ENCODE measurements at places on chromosomes 2 and 18.

GRCh38 chr2:160630801-160631590 is 137.4 kb upstream of the RBMS1 start:
- DNase-seq, result no peak

DNA sequence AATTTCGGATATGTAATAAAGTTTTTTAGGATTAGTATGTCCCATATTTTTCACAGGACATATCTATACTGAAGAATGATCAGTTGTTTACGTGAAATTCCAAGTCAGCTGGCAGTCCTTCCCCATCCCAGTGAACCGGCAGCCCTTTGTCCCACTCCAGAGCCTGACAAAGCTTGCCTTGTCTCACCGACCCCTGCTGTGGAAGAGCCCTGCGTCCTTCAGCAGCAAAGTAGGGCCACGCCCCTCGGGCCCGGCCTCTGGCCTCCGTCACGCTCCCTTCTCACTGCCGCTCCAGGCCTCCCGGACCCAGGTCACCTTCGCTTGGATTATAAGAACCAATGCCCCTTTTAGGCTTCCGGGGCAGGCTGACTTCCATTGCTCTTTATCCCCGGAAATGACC is 89.8 kb upstream of the TGIF1 start:
- no peak for DNase-seq

DNA sequence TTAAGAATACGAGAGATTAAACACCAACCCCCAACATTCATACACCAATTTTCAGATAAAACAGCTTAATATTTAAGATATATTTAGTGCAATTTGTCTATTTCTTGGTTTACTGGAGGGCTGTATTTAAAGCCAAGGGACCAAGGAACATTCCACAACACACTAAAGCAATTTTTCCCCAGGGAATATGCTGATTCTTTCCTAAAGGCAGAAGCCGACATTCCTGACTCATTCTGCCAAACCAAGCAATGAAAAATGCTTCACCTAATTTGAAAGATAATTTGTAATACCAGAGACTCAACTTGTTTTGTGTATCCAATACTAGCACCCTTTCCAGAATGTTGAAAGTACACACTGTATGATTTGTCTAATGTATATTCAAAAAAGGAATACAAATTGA is 1267.6 kb upstream of the PIK3C3 start:
- DNase-seq, result no peak

DNA sequence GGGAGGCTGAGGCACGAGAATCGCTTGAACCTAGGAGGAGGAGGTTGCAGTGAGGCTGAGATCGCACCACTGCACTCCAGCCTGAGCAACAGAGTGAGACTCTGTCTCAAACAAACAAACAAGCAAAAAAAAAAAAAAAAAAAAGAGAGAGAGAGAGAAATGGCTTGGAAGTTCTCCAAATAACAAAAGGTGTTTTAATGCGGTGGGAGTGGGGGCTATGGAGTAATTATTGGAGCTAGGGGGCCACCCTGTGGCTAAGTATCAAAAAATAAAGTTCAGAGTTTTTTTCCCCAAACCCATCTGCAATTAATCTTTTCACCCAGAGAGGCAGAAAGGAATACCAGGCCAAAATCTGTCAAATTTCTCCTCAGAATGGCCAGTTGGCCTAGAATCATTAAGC is 23.0 kb upstream of the CEP68 start:
- DNase-seq, result no peak

GRCh38 chr2:127591221-127591923 is 54.6 kb upstream of the GPR17 start:
- peak; percentile 17 for DNase-seq

DNA sequence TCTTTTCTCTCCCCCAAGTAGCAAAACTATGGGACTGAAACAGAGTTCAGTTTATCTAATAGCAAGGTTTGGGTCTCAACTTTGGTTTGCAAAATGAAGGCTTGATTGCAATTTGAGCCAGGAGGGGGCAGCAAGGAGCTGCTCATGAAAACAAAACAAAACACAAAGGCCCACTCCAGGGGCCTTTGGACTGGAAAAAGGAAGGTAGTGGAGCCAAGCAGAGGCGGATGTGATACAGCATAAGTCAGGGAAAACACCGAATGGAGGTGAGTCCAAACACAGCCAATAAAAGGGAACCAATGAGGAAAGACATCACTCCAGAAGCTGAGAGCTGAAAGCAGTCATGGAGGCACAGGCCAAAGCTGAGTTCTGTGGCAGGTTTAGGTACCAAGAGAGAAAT is 799.7 kb upstream of the ACVR2A start:
- peak; percentile 2 for DNase-seq

DNA sequence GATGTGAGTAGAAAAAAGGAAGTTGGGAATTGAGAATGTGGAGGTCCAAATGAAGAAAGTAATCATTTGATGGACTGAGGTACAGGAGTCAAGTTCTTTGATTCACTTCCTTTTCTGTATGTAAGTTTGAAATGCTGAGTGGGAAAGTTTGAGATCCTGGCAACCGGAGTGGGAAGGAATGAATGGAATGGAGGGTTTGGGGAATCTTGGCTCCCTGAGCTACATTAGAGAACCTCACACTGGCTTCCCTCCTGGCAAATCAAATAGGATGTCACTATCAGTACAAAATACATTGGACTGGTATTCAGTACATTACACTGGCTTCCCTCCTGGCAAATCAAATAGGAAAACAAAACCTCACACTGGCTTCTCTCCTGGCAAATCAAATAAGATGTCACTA is 9.8 kb upstream of the RNF138 start:
- DNase-seq, result no peak

DNA sequence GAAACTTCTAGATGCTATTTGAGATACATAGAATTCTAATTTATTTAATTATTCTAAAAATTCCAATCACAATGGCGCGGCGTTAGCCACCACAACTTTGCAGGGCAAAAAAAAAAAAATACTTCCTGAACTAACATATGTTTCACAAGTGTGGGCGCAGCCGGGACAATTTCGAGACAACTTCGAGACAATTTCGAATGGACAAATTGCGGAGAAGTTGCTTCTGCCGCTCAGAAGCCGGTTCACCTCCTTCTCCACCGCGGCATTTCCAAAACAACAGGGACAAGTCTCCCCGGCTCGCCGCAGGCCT is 842 bp downstream of the PAX3 start:
- no peak for DNase-seq

GRCh38 chr2:102619414-102620319 is at the start of gene SLC9A2:
SLC9A2 (plus strand) TSS chr2:102619553; CDS start chr2:102619849, 296 bp downstream.
- DNase-seq, result no peak

DNA sequence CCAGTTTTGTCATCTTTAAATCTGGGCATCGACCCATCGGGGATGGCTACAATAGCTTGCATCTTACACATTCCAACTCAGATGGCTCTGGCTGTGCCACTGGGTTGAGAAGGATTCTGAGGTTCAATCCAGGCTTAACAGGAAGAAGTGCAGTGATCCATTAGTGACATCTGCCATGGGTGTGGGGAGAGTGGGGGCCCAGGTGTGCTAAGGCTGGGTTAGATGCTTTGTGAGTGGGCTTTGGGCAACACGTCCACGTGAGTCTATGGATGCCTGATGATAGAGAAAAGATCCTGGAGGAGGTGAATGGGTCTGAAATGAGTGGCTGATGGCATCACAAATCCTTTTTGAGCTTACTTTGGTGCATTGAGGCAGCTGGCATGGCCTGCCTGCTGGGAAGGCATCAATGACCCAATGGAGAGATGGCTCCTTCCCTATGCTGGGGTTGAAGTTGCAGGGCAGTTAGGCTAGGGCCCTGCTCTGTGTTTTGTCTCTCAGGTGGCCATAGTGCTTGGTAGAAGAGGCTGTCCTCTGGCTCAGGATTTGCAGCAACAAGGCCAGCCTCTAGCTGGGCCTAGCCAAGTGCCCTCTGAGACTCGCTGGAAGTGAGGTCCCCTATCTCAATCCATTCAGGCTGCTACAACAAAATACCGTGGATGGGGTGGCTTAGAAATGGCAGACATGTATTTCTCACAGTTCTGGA is 56.7 kb downstream of the HS1BP3 start:
- DNase-seq, result no peak

- DNase-seq, result no peak
Measured at GRCh38 chr18:21362831-21363230, 120.8 kb downstream of the GREB1L start.

GRCh38 chr18:3458952-3459853 is 9.2 kb downstream of the TGIF1 start:
- DNase-seq, result no peak

- DNase-seq, result no peak
Measured at GRCh38 chr2:64362562-64363026, 91.4 kb upstream of the LGALSL start.

GRCh38 chr2:58127111-58127510 is 80.5 kb downstream of the VRK2 start:
- DNase-seq, result no peak

GRCh38 chr18:65610939-65611338 is 139.9 kb upstream of the CDH7 start:
- DNase-seq, result no peak

DNA sequence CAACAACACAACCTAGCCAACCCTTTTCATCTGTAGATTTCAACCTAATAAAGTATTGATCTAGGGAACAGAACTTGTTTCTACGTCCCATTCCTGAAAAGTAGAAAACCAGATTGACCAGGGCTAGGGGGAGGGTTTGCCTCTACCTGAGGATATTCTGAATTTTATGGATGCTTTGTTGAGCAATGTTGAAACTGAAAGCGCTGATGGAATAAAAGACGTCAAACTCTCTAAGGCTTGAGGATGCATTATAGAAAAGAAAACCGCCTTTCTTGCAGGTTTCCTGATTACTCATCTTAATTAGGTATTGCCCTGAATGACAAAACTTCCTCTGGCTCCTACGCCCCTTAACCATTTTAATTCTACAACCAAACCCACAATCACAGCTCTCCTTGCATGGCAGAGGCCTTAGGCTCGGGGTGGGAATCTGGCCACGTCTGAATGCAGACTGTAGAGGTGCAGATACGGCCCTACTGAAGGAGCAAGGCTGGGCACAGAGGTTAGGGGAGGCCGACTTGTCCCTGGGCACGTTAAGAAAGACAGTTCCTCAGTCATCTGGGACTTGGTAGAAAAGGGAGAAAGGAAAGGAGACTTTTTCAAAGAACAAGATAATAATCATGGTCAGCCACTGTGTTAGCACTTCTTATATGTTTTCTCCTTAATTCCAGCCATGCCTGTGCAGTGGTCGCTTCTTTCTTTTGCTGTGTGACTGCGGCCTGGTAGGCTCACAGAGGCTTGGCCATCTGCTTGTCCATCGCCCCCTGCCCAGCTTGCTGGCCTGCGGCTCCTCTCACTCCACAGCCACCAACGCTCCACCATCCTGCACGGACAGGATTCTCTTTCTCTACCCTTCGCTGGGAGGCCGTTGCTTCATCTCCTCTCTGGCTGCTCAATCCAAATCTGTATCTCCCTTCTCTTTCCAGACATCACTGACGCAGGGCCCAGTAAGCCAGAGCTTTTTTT is 209.5 kb downstream of the VAPA start:
- no peak for DNase-seq

GRCh38 chr2:218985021-218985324 is at the start of gene FEV:
FEV (minus strand) TSS chr2:218985184; CDS start chr2:218985075, 109 bp downstream.
- DNase-seq, result no peak

- DNase-seq, result no peak
Measured at GRCh38 chr18:51168960-51169662, 28.4 kb downstream of the MEX3C start.

Data from stimulated activated CD8-positive, alpha-beta memory T cell treated with anti-CD3 and anti-CD28 coated beads, Interleukin-4, amount 100 ng/mL, for 4 hours (primary cell).